ENCODE measurements at places on chromosomes 6 and 20. TPM values are rescaled to one million over a fixed set of nuclear protein-coding genes. Genes with fewer than 3 reads are reported as not detected.

EDN1 gene
- total RNA-seq, result 0.33 TPM

DUSP15 gene
- 0.38 TPM for total RNA-seq

COL20A1 gene
- total RNA-seq, result not detected

SIRPB2 gene
- 0.50 TPM for total RNA-seq

PIGU gene
- 3.8 TPM for total RNA-seq

LGSN gene
- total RNA-seq, result 1.0 TPM

PACSIN1 gene
- total RNA-seq, result not detected

SIRPB1 gene
- 0.40 TPM for total RNA-seq

HLA-G gene
- total RNA-seq, result not detected

ADGRF5 gene
- total RNA-seq, result 8.3 TPM

HLA-C gene
- 397 TPM for total RNA-seq

OLIG3 gene
- total RNA-seq, result not detected

DNA sequence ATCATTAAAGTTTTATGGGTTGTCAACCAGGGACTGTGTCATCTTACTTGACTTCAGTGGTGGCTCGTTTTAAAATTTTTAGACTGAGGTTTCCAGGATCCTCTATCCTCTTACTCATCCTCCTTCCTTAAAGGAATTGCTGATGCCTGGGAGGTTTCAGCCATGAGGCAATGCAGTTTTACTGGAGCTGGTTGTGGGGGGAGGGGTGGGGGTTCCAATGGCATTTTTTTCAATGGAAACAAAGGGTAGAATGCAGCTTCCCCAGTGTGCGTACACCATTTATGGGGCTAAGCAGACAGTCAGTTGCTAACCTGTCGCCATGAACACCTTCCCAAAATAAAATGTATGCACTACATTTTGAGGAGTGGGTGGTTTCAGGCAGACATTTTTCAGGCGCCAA is 88.0 kb downstream of the METTL24 start:
- no peak for DNase-seq

DNA sequence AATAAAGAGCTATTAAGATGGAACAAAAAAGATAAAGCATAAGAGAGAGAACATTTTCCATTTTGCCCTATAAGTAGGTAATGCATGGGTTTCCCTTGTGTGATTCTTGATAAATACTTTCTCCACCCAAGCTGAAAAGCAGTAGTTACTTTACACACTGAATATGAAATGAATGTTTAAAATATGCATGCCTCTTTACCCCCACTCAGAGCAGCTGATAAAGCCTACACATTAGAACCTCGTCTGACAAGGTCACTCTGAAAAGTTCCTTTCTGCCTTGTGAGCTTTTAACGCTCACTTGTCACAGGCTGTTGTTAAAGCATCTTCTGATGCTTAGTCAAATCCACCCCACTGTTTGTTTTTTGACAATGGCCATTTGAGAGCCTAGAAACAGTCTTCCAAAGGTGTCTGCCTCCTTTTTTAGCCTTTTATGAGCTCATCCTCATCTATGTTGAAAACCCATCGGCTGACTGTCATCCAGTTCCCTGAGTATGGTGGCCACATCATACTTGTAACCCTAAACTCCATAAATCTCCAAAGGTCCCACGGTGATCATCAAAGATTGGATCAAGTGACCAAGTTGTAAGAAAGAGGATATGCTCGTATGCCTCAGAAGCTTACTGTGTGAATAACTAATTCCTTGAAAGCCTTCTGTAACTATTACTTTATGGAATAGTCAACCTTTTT is 102.8 kb downstream of the ATXN1 start:
- DNase-seq, result no peak

DNA sequence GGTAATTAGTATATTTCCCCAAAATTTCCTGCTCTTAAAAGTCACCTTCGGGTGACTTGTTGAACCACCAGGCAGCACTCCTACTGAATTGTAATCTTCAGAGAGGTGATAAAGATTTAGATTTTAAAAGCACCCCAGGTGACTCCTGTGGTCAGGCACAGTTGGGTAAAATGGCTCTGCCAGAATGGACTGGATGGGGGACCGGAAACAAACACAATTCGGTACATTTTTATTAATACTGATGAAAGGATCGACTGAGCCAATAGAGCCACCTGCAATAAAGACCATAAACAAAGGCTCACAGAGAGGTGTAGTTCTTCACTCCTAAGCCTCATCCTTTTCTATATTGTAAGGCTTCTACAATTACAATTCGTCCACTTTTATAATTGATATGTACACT is 19.6 kb upstream of the FAM83C start:
- DNase-seq, result no peak

- DNase-seq, result no peak
Observed at GRCh38 chr6:82882363-82883023, 183.1 kb downstream of the UBE3D start.

DNA sequence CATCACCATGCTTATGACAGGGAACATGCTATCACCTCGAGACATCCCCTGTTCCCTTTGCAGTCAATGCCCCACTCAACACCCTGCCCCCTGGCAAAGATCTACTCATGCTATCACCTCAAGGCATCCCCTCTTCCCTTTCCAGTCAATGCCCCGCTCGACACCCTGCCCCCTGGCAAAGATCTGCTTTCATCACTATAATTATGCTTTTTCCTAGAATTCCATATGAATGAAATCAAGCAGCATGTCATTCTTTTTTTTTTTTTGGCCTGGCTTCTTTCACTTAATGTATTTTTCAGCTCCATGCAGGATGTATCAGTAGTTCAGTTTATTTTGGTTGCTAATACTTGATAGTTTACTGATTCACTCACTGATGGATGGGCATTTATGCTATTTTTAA is 554.9 kb downstream of the CDH26 start:
- DNase-seq, result no peak

GRCh38 chr6:161850562-161850961 is 576.7 kb upstream of the AGPAT4 start:
- no peak for DNase-seq

DNA sequence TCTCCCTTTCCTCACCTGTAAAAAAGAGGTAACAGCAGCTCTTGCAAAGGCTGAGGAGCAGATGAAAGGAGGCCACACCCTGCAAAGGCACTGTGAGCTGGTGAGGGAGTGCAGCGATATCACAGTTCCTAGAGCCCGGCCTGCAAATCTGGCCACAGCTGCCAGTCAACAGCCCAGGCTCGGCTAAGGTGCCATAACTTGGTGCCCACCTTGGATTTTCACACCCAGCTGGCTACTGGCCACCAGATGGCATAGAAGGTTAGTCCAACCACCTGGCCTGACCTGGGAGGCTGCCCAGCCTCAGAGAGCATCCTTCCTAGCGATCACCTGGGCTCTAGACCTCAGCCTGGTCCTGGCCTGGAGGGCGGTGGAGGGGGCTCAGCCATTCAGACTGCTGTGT is 46.8 kb downstream of the KCNB1 start:
- DNase-seq, result no peak

DNA sequence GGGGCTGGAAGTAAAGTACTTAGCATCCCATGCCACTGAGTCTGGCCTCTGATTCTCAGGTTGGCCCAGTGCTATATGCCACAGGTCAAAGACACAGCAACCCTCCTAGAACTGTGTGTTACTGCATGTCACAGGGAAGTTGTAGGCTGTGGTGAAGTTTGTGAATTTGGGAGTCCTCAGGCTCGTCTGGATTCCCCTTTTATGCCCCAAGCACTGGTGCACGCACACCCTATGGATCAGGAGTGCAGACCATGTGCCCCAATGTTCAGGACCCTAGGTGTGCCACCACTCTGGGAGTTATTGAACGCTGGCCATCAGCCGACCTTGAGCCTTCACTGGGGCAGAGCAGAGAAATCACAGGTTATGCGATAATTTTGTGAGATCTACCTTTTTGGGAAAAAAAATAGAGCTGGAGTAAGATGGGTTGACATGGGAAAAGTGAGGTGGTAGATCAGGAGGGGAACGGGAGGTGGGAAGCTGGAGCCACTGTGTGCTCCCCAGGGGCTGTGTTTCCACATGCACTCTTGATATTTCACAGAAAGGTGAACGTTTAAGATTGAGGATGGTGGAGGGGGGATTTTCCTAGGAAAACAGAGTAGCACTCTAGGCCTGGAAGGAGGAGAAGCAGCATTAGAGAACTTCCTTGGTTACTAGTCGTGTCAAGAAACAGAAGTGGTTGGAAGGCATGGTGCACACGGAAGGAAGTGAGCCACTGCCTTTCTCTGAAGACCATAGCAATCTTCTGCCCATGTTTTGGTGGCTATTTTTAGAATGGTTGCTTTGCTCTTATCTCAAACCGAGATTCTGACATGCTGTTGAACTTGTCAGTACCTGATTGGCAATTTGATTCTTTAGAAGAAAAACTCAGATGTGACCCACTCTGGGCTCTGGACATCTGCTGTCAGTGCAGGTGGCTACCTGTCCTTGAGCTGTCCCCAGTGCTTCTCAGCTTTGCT is 44.1 kb downstream of the DUSP22 start:
- no peak for DNase-seq

- no peak for DNase-seq
Observed at GRCh38 chr20:5734602-5735001, 15.6 kb upstream of the SHLD1 start.

- no peak for DNase-seq
Observed at GRCh38 chr6:33064723-33065122, 8.7 kb downstream of the HLA-DPA1 start.

DNA sequence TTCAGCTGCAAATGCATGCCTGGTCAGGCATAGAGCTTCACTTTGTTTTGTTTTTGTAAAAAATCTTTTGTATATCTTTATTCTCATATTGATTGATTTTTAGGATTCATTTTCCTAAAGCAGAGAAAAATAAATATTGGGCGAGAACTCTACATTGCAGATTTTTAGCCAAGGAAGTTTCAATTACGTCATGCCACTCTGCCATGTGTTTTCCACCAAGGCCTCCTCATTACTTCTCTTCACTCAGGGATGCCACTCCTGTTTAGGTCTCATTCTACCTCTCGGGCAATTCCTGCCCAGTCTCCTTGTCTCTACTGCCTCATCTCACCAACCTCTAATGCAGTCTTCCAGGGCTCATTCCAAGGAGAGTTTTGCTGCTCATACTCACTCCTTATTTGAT is 497.3 kb upstream of the SPTLC3 start:
- DNase-seq, result no peak

DNA sequence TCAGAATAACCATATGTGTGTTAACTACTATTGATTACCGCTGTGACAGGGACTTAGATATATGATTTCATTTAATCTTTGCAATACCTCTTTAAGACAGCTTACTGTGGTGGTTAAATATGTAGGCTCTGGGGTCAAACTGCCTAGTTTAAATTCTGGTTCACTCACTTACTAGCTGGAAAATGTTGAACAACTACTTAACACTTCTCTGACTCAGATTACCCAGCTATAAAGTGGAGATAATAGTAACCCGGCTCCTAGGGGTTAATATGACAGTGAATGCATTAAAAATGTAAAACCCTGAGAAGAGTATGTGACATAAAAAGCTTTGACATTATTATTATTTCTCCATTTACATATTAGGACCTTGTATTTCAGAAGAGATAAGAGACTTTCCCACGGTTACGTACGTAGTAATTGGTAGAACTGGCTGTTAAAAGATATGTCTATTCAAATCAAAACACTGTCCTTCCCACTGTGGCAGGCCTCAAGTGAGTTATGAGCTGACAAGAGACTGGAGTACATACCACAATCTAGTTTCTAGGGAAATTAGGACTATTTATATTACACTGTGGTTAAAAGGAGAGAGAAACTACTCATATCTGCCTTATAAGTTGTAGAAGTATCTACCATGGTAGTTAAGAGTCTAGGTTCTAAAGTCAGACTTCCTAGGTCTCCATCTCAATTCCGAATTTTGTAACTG is 4.4 kb upstream of the PLCB1 start:
- DNase-seq, result no peak

- no peak for DNase-seq
Observed at GRCh38 chr20:61497029-61497627, 245.1 kb downstream of the CDH4 start.

GRCh38 chr6:77535172-77535571 is 71.9 kb upstream of the HTR1B start:
- no peak for DNase-seq

DNA sequence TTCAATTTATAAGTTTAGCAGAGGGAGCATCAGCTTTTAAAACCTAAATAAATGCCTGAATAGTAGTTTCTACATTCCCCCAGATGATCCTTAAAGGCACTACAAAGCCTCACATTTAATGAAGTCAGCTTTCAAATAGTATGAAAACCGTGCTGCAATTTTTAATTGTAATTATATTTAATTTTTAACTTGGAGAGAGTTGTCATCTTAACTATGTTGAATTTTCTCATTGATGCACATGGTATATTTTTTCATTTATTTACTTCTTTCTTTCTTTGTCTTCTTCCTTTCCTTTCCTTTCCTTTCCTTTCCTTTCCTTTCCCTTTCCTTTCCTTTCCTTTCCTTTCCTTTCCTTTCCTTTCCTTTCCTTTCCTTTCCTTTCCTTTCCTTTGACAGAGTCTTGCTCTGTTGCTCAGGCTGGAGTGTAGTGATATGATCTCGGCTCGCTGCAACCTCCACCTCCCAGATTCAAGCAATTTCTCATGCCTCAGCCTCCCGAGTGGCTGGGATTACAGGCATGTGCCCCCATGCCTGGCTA is 7.7 kb upstream of the SF3B5 start:
- DNase-seq, result no peak

- no peak for DNase-seq
Observed at GRCh38 chr20:55090286-55090685, 614.9 kb downstream of the DOK5 start.

GRCh38 chr20:62644802-62645496 is 2.6 kb downstream of the SLCO4A1 start:
- DNase-seq, result no peak

All from left lobe of liver (tissue), 2 donors.